Activated naive CD8-positive, alpha-beta T cell treated with anti-CD3 and anti-CD28 coated beads for 36 hours (primary cell): ENCODE measurements at places on chromosomes 3 and 15. TPM values are rescaled to one million over a fixed set of nuclear protein-coding genes. Genes with fewer than 3 reads are reported as not detected.
A peak's percentile ranks its signal among the peaks of the same experiment; 100 is the strongest.

The NRROS gene
- total RNA-seq, result 21.2 TPM

The KBTBD8 gene
- total RNA-seq, result 30.6 TPM

The ZMYND10 gene
- total RNA-seq, result 0.74 TPM

The TRMT10C gene
- total RNA-seq, result 85.3 TPM

The MESP1 gene
- 4.5 TPM for total RNA-seq

DNA sequence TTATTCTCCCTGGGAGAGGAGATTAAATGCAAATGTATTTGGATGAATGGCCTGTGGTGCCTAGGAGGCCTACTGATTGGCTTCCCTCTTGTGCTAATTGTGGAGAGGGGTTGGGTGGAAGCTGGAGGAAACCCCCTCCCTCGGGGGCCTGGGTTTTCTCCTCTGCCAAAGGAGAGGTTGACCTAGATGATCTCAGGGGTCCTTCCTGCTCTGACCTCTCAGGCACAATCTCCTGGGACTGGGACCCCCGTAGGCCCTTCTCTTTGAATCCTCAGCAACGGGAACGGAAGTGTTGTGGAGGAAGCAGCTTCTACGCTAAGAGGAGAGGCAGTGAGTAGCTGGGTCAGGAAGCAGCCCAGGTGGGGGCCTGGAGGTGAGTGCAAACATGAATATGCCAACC is 40.5 kb upstream of the MAGEF1 start:
- H3K4me3 ChIP-seq, result no peak overlapping the region
- DNase-seq, result no peak
- no peak overlapping the region for H3K27ac ChIP-seq
- H3K4me1 ChIP-seq, result no peaks in the 10 kb centered on the region

DNA sequence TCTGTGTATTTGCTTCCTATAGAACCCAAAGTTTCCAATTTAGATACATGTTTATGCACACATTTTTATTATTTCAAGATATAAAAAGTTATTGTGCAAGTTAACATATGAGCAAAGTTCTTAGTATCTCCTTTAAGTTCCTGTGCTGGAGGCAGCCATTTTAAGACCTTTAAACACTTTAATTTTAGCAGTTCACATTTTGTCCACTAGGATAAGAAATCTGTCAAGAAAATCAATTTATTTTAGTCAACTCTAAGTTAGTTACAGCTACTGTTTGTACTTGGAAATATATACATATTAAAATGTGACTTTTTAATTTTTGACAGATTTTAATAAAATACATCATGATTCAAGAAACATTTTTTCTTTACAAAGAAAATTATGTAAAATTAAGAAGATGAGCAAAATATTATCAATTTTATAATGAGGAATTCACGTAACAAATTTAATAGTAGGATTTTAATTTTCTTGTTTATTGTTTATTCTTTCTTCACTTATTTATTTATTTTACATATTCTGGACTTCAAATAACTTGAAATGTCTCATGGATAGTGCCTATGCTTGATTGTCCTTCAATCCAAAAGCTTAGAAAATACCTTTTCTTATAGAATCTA is 402.6 kb upstream of the GBE1 start:
- DNase-seq, result no peak
- H3K27me3 ChIP-seq, result no peaks in the 10 kb centered on the region
- no peaks in the 10 kb centered on the region for H3K4me1 ChIP-seq

GRCh38 chr15:38702178-38702912 is 137.7 kb upstream of the RASGRP1 start:
- no peak for DNase-seq
- H3K27me3 ChIP-seq, result no peaks in the 10 kb centered on the region
- H3K36me3 ChIP-seq, result no peaks in the 10 kb centered on the region
- H3K27ac ChIP-seq, result no peak overlapping the region
- peaks cover 34% of the 10 kb centered on the region for H3K4me1 ChIP-seq
- H3K4me3 ChIP-seq, result no peak overlapping the region

- H3K27ac ChIP-seq, result no peak overlapping the region
- H3K36me3 ChIP-seq, result no peaks in the 10 kb centered on the region
- H3K4me3 ChIP-seq, result no peak overlapping the region
- no peak for DNase-seq
- peaks cover 9% of the 10 kb centered on the region for H3K4me1 ChIP-seq
Observed at GRCh38 chr3:45773072-45773471, 23.3 kb downstream of the SLC6A20 start.

- peaks cover 46% of the 10 kb centered on the region for H3K27me3 ChIP-seq
- no peak for DNase-seq
- no peak overlapping the region for H3K4me3 ChIP-seq
- H3K4me1 ChIP-seq, result peaks cover 1% of the 10 kb centered on the region
- H3K27ac ChIP-seq, result no peak overlapping the region
Observed at GRCh38 chr15:34726406-34727100, 28.2 kb downstream of the GJD2 start.

DNA sequence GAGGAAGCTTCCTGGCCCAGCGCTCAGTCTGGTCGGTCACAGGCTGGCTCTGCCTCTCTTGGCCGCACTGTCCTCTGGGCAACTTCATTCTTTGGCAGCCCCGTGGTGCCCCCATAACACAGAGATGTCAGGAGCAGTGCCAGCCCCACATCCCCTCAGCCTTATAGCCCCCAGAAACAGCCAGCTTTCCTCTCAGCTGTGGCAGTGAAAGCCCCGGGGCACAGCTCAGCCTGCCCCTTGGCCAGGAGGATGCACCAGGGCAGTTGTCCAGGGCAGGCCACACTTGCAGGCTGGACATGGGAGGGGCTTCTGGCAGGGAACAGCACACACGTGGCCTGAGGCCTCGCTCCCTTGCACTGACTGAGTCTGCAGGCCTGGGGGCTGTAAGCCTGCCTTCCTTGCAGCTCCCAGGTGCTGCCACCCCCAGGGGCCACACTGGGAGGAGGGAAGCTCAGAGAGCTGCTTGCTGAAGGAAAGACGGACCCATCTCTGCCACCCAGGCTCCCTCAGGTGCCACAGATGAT is 10.3 kb upstream of the RHO start:
- H3K4me1 ChIP-seq, result no peaks in the 10 kb centered on the region
- H3K27me3 ChIP-seq, result no peaks in the 10 kb centered on the region
- no peak overlapping the region for H3K27ac ChIP-seq

GRCh38 chr3:85050821-85051220 is 92.0 kb downstream of the CADM2 start:
- no peaks in the 10 kb centered on the region for H3K4me1 ChIP-seq
- no peaks in the 10 kb centered on the region for H3K27me3 ChIP-seq
- H3K4me3 ChIP-seq, result no peak overlapping the region
- no peak overlapping the region for H3K27ac ChIP-seq
- no peak for DNase-seq
- H3K36me3 ChIP-seq, result no peaks in the 10 kb centered on the region

DNA sequence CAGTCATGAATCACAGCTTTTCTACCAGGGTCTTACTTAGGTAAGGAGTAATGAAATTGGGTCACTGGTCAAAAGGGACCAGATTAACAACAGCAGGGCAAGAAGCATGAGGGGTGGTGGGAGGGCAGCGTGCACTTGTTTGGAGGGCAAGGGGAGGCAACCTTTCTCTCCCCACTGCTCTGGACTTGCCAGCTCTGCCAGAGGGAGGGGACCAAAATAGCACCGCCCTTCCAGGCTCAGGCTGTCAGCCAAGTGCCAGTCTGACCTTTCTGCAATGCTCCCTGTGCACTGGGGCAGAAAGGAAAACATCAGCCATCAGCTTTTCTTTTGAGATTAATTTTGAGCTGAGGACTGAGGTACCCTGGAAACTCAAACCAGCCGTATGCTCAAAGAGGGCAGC is 4.5 kb upstream of the ULK3 start:
- peaks cover 18% of the 10 kb centered on the region for H3K36me3 ChIP-seq
- H3K27me3 ChIP-seq, result no peaks in the 10 kb centered on the region
- peaks cover 24% of the 10 kb centered on the region for H3K4me1 ChIP-seq
- DNase-seq, result no peak

DNA sequence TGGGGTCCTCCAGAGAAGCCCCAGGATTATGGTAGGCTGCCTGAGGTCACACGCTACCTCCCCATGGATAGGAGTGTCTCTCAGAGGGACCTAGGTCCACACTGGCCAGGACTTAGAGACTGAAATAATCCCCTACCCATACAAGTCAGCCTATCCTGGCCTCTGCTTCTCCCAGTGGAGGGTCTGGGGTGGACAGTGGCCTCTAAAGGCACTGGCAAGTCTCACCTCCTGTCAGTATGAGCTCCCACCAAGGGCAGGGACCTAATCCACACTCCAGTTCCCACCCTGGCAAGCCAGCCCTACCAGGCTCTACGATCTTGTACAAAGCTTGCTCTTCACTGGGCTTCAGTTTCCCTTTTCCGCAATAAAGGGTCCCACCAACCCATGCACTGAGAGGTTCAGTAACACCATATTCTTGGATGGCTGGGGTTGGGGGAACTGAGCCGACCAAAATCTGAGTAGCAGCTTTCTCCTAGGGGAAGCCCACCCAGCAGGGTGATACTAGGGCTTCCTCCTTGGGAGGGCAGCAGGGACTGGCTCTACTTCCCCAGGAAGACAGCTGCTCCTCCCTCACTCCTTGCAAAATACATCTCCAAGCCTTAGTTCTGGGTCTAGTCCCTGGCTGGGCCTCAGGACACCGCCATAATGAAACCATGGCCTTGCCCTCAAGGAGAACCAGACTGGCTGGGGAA is 2.4 kb downstream of the CISH start:
- peaks cover 98% of the 10 kb centered on the region for H3K36me3 ChIP-seq
- H3K27me3 ChIP-seq, result peaks cover 9% of the 10 kb centered on the region
- peak overlapping the region; percentile 100 for H3K27ac ChIP-seq
- H3K4me3 ChIP-seq, result peak overlapping the region; percentile 92
- peaks cover 55% of the 10 kb centered on the region for H3K4me1 ChIP-seq
